Hepatic stellate cell (primary cell): ENCODE measurements at places on chromosomes 11 and 22.

GRCh38 chr11:66012371-66012945 is 650 bp downstream of the CST6 start:
- DNase-seq = no peak

DNA sequence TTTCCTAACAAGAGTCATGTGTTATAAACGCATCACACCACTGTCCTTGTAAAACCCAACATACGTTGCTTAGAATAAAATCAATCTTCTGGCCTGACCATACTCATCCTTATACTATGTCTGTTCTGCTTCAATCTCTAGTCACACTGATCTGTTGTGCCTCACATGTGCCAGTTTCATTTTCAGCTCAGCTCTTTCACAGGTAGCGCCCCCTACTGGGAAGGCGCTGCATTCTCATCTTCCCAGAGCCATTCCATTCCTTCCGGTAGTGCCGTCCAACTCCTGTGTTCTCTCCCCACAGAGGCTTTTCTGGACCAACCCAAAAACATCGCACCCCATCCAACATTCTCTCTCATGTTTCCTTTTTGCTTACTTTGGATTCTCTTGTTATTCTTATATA is 22.2 kb downstream of the CASP5 start:
- no peak for DNase-seq

DNA sequence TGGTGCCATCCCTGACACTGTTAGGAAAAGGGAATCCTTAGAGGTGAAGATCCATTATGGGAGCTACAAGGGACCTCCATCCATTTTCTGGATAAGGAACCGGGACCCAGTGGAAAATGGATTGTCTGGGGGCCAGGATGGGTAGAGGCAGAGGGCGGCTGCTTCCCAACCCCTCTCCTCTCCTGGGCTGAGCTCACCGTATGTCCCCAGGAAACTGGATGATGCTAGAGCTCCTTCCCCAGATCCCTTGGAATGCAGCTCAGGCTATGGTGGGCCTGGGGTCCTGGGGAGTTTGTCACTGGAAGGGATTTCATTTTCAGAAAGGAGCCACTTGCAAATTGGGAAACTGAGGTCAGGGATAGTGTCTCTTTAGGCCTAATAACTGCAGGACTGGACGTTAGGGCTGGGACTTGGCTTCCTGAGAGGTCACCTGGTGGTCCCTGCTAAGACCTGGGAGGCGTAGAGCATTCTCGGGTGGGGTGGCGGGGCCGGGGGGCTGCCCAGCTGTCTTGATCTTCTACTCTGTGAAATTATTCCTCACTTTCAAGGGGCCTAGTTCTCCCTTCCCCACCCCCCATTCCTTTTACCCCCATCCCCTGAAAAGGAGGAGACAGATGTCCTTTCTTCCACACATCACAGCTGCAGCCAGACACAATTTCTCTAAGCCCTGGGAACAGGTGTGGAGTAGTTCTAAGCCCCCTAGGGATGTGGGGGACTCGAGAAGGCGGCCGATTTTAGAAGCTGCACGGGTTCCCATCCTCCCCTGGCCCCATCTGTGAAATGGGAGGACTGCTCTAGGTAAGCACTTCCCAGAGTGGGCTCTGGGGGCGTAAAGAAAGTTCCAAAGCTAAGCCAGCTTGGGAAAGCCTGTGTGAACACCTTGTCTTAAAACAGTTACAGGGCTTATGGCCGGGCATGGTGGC is 99.8 kb downstream of the PKNOX2 start:
- DNase-seq = no peak

GRCh38 chr11:83034673-83035014 is 37.1 kb downstream of the RAB30 start:
- DNase-seq = no peak

DNA sequence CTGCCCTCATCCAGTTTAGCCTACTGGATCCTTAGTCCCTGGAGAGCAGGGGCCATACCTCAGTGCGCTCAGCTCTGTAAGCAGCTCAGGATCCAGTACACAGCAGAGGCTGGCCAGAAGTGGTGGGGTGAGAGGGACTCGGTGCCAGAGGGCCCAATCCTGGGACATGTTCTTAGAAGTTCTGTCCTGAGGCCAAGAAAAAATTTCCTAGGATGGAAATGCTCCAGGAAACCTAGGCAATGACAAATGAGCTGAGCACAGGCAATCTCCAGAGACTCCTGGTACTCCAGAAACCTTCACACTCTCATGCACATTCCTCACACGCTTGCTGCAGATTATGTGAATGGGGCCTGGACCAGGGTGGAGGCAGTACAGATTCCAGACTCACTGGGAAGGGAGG is 89.6 kb downstream of the SERGEF start:
- no peak for DNase-seq

DNA sequence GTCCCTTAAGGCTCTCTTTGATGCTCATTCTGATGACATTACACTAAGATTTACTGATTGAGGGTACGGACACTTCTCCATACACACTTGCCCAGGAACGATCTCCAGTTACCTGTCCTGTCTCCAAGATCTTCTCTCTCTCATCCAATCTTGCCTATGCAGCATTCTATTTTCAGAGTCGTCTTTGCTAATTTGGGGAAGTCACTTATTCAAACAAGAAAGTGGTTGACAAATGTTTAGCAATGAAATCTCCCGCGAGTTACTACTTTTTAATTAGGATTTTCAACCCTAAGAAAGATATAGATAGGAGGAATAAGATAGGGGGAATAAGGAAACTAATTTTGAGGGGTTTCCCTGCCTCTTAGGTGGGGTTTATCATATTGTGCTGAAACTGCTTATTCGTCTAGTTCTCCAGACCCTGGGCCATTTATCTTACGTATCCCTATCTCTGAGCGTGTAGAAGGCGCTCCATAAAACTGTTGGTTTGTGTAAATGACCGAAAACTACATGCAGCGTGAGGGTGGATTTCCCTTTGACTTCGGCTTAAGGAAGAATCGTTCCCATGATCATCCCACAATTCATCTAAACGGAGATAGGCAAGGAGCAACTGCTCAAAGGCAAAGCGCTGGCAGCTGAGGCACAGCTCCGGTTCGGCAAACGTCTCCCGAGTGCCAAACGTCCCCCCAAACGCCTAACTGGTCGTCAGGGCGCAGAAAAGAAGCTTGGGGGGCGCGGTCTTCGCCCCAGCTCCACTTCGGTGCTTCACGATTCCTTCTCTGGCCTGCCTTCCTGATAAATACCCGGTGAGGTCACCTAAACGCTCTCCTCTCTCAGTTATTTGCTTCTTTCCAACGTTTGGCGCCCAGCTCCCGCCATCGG is 804 bp downstream of the APIP start:
- peak; percentile 30 for DNase-seq

- no peak for DNase-seq
Observed at GRCh38 chr11:111840143-111840542, 31.2 kb downstream of the ALG9 start.

GRCh38 chr11:7749456-7749855 is 43.2 kb upstream of the OVCH2 start:
- no peak for DNase-seq

DNA sequence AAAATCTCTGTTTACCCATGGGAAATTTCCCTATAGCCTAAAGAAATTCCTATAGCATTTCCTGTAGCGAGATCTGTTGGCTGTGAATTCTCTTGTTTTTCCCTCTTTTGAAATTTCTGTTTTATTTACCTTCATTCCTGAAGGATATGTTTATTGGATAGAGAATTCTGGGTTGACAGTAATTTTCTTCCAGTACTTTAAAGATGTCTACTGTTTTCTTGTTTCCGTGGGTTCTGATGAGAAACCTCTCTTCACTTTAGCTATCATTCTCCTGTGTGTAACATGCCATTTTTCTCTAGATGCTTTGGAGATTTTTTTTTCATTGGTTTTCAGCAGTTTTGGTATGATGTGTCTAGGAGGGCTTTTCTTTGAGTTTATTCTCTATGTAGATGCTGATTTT is 77.5 kb upstream of the SORL1-AS1 start:
- DNase-seq = no peak
